ENCODE measurements at places on chromosomes 2 and 18. TPM values are rescaled to one million over a fixed set of nuclear protein-coding genes. Genes with fewer than 3 reads are reported as not detected.

DNA sequence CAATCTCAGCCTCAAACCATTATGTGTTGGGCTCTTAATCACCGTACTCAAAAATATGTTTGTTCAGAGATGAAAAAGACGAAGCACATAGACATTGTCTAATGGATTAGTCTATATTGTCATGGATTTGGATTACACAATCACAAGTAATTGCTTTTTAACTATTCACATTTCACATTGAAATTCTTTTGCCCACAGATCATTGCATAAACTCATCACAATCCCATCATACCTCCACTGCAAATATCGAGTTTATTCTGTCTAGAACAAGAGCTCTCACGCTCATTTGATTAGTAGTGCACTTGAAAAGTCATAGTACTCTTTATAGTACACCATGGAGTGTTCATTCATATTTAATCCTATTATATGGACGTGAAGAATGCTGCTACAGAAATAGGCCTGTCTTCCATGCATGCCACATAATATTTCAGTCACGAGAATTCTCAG lies 97.9 kb upstream of the SOX11 start:
- DNase-seq, result no peak

GRCh38 chr2:51866361-51866760 lies 834.4 kb upstream of the NRXN1 start:
- no peak for DNase-seq

DNA sequence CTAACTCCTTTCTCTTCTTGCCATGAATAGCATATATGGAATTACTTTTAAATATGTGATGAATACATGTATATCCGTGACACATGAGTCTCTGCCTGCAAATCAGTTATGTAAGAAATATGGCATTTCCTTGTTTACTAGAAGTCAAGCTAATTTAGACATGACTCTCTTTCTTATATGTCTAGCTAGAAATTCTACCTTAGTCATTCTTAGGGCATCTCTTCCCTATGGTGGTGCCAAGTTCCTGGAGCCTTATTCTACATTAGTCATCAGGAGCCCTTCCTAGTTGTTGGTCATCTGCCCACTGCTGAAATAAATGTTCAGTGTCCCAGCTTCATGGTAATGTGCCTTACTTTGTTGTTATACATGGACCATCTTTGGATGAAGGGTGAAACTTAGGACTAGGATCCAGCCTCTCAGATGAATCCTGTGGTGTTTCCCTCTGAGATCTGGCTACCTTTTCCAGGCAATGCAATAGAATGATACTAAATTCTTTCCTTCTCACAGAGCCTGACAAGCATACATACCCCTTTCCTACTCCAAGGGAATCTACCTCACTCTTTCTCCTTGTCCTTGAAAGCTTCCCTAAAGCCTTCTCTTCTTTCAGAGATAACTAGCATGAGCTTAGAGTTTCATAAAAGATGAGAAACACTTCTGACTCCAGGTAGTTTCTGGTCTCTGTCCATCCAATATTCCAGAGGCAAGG lies 415.3 kb upstream of the VWC2L start:
- DNase-seq, result peak; percentile 94

The UPP2 gene
- not detected for total RNA-seq

The ERBB4 gene
- total RNA-seq, result 0.16 TPM

The ADGRF3 gene
- total RNA-seq, result 0.09 TPM

The SCYGR8 gene
- total RNA-seq, result not detected

DNA sequence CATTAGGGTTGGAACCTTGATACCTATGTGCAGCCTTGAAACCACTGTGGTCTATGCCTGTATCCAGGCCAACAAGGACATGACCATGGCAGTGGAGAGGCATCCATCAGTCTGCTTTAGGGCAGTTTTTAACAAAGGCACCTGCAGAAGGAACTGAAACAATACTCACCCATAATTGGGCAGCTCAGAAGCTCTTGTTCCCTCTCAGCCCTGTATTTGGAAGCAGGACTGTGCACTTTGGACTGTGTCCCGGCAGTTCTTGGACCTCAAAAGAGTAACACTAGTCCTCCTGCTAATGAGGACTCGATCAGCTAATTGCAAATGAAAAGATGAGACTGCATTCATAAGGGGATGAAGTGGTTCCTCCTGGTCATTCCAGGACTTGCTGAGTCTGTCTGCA lies 500.2 kb upstream of the TNP1 start:
- no peak for DNase-seq

DNA sequence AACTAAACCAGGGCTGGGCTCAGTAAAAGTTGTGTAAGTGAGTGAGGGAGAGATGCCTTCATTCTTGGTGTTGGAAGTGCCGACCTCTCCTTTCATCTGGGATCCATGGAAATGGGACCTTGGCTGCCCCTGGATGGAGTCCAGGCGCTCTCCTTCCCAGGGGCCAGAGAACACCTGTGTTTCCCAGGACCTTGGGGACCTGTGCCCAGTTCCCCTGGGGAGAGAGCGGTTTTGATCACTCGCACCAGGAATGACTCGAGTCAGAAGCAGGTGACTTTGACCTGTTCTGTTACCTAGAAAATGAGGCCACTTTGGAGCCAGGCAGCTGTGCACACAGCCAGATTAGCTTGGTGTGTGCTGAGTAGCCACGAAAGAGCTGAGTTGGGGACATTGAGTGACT lies 97.3 kb downstream of the SH3BP4 start:
- no peak for DNase-seq

All from fibroblast of the aortic adventitia (primary cell).